ENCODE measurements at places on chromosomes 12 and 14. TPM values are rescaled to one million over a fixed set of nuclear protein-coding genes. Genes with fewer than 3 reads are reported as not detected.

- ATAC-seq = no peak
Observed at GRCh38 chr12:26231470-26231869, 36.1 kb downstream of the SSPN start.

Gene PLA2G1B
- not detected for total RNA-seq

DNA sequence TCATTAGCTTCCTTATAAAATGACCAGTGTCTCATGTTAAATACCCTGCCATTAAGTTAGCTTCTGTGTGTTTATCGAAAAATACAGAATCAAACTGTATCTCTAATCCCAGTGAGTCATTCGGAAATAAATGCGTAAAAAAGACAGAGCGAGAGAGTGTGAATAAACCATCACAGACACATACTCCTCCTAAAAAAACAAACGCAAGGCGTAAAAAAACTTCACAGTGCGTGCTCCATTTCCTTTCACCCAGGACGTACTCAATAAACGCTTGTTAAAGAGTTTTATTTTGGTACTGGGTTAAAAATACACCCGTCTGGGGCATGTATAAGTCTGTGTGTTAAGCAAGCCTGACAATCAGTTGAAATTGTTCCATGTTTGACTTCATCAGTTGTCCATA, 58.8 kb upstream of the ISM2 start:
- ATAC-seq = no peak

DNA sequence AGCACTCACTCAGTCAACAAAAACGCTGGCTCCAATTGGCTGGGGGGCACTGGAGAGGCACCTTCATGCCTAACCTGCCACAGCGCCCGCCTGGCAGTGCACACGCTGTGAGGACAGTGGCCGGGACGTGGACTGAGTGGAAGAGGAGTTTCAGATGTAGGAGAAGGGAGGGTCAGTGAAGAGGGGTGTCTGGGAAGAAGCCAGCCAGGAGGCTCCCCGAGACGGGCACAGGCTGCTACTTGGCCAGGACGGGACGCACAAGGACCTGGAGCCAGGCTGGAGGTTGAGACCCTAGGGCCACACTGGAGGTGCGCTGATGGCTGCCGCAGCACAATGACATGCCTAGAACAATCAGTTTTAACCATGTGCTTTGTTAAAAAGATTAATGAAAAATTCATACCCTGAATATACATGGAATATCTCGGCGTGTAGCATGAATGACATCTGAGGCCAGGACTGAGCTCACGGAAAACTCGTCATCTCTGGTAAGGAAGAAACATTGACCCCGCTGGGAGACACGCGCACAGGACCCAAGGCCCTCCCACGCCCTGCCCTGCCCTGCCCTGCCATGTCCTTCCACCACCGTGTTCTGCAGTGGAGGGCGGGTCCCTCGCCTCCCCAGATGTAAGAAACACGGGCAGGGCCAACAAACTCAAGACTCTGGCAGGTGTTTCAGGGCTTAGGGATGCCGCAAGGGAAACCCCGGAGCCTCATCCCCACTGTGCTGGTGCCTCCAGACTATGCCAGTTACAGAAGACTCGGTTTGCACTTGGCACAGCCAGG, 25.0 kb downstream of the AMN start:
- ATAC-seq = no peak

GRCh38 chr14:45227566-45227965, 25.4 kb downstream of the MIS18BP1 start:
- no peak for ATAC-seq

Gene OLR1
- not detected for total RNA-seq

- no peak for ATAC-seq
Observed at GRCh38 chr12:88509851-88510250, 70.4 kb downstream of the KITLG start.

GRCh38 chr14:65002586-65003210, 16.0 kb downstream of the FNTB start:
- no peak for ATAC-seq

DNA sequence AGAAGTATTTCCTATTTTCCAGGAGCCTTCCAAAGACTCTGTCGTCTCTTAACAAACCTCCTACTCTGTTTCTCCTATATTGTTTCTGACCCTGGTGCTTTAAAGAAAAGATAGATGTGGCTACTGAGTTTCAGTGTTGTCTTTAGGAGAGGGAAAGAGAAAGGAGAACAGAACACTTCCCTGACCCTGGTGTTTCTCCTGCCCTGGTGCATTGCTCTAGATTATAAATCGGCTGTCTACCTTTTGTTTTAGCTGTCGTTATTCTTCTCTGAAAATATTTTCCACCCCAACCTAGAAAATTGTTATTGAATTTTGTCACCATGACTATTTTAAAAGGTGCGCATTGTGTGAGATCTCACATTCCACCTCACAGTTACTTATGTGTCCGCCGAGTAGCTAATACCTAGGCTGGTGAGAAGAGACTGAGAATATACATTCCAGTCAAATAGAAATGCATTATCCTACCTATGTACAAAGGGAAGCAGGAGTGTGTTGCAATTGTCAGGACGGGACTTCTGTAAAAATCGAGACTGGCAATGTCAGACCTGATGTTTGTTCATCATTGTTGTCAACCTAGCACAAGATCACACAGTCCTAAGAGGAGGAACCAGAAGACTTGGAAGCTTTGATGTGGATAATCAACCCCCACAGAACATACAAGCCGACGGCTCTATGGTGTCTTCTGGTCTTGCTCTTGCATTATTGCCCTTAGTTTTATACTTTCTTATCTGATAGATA, 108.7 kb upstream of the SLC38A4 start:
- no peak for ATAC-seq

DNA sequence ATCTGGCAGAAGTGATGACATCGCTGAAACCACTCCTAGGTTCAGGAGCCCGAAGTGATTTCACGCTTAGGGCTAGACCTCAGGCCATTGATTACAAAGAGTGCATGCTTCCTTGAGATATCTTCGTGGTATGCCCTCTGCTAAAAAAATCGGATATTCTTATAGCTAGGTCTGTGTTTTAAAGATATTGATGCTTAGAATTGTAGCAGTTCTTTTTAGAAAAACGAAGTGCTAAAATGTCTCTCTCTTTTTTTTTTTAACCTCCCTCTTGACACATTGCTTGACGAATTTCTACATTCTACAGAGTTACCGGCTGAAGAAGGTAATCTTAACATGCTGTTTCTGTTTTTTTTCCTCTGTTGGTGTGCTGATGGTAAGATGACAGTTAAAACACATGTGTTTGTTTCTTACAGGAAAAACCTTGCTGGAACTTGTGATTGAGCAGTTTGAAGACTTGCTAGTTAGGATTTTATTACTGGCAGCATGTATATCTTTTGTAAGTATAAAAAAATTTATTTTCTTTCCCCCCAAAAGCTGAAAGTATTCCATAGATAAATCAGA, 1.3 kb downstream of the ATP2A2 start:
- ATAC-seq = peak; percentile 44

GRCh38 chr14:24918822-24919221, 131.1 kb downstream of the STXBP6 start:
- ATAC-seq = no peak

- ATAC-seq = no peak
Observed at GRCh38 chr12:132501204-132501940, 11.4 kb downstream of the FBRSL1 start.

- ATAC-seq = no peak
Observed at GRCh38 chr12:94112121-94112520, 36.3 kb upstream of the PLXNC1 start.

Gene HECTD4
- 30.8 TPM for total RNA-seq

Gene COX8C
- total RNA-seq = not detected

Gene EPS8
- total RNA-seq = 1.4 TPM

Gene PSME1
- total RNA-seq = 361 TPM

Gene RERG
- total RNA-seq = not detected

GRCh38 chr14:61174987-61175386, 106.2 kb downstream of the TMEM30B start:
- ATAC-seq = no peak

Gene RPS6KL1
- total RNA-seq = 3.2 TPM

DNA sequence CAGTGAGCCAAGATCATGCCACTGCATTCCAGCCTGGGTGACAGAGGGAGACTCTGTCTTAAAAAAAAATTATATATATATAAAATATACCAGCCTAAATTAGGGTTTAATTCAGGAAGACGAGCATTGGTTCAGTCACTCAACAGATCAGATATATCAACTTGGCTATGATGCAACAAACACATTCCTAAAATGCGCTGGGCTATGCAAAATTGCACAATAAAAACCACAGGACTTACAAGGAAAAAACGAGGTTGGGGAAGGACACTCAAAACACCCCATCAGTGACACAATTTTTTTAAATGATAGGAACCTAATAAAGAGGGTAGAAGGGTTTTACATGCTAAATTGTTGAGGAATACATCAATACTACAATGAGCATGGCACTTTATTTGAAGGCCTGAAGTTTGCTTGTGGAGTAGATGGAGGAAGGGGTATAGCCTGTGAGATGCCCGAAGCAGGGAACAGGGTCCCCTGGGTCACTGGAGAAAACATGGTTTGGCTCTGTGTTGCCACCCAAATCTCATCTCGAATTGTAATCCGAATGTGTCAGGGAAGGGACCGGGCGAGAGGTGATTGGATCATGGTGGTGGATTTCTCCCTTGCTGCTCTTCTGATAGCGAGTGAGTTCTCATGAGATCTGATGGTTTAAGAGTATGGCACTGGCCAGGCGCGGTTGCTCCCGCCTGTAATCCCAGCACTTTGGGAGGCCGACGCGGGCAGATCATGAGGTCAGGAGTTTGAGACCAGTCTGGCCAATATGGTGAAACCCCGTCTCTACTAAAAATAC, 71.2 kb downstream of the TNFAIP2 start:
- no peak for ATAC-seq

DNA sequence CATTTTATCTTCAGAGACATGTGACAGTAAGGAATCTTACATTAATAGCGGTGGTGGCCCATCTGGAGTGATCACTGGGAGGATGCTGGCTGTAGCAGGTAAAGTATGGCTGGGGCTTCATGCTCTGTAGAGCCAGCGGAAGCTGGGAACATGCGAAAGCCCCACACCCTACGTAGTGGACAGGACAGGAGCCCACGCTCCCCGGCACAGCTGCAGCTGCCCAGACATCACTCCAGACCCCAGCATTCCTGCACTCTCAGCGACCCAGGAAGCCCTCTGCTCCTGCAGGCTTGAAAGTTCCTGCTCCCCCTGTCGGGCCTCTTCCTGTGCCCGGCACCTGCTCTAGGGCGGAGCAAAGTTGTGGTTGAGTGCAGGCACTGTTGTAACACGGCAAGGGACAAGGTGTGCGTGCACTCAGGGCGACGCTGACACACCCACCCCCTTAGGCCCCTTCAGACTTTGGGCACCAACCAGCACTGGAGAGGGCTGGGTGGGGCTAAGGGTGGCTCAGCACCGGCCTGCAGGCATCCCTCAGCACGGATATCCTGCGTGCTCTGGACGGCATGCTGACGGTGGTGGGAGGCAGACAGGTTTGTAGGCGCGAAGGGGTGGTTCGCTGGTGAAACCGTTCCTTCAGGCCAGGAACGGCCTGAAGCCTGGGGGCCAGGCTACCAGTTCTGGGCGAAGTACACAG, 568.3 kb downstream of the FSCB start:
- ATAC-seq = no peak

DNA sequence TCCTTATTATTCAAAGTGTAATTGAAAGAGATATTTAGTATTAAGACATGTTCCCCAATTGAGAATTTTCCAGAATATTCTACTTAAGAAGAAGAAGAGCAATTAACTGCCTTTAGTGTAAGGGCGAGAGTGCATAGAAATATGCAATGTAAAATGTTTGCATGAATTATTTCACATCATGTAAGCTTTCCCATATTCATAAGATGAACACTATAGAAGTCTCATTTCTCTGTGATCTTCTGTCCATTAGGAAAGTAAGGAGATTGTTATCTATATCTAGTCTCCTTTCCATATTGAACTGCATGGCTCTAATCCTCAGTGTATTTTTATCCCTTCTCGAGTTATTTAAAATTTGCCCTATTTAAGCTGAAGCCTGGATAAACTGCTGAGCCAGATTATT, 17.1 kb upstream of the FGD4 start:
- ATAC-seq = no peak

- peak; percentile 48 for ATAC-seq
Observed at GRCh38 chr12:92560713-92561542, 141.9 kb upstream of the PLEKHG7 start.

DNA sequence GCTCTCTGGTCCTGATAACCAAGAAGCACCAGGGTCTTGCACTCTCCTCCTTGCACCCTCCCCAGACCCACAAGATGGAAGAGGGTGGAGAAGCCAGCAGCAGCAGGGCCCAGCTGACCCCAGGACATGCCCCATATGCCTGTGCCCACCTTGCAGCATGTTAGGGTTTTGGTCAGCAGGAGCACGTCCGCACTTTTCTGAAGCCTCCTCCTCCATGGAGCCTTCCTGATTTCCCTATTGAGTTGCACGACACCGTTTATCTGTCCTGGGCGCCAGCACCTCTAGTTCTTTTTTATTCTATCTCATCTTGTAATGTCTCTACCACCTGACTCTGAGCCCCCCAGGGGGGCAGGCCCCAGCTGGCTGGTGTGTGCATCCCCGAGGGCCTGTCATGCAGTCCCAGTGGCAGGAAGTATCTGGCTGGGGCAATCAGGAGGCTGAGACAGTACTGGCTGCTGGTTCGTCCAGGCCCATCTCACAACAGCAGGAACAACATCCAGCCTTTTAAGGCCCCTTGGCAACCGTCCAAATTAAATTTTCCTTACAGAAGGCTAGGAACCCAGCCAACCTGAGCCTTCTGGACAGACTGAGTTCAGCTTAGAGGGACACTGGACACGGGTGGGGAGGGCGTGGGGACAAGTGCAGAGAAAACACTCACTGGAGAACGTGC, 39.6 kb downstream of the CCDC85C start:
- ATAC-seq = no peak

Gene KRT72
- total RNA-seq = not detected

- ATAC-seq = no peak
Observed at GRCh38 chr12:26028953-26029735, 70.7 kb downstream of the RASSF8 start.

DNA sequence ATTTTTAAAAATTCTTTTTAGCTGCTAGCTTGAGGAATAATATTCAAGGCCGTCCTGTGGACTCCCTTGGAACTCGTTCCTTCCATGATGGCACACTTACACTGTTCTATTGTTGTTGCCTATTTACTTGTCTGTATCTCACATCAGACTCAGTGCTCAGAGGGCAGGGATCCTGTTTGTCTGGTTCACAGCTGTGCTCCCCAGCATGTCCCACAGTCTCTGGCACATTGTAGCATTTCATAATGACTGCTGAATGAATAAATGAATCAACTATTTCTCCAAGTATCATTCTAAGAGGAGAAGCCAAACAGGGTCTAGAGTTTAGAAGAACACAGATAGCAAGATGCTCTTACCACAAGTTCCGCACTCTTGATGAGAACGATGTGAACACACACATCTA, 48.0 kb downstream of the NTN4 start:
- ATAC-seq = no peak

DNA sequence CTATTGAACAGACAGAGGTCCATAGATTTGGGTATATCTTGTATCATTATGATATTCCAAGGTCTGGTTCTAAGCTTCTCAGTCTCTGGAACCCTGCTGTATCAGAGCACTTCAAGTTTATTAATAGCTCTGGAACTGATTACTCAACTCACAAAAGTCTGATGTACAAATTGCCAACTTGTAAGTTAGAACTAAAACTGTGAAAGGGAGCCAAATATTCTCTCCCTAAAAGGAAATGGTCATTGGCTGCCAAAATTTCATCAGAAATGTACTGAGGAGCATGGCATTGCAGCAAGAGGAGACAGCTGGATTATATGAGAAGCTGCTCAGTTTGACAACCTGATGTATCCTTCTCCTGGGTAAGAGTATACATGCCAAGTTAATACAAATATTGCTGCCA, 828.8 kb upstream of the SEL1L start:
- ATAC-seq = no peak

Data from activated T-helper 17 cell treated with anti-CD3 and anti-CD28 coated beads, Interleukin-2, amount 50 U/mL, for 72 hours (primary cell).